ENCODE measurements at places on chromosomes 12 and 14. TPM values are rescaled to one million over a fixed set of nuclear protein-coding genes. Genes with fewer than 3 reads are reported as not detected.

ADAMTS20 gene
- not detected for total RNA-seq

HOXC12 gene
- total RNA-seq: not detected

OR5AU1 gene
- total RNA-seq: not detected

ISM2 gene
- total RNA-seq: 3.2 TPM

SIX6 gene
- not detected for total RNA-seq

IAPP gene
- total RNA-seq: 0.10 TPM

BICDL1 gene
- total RNA-seq: not detected

TPPP2 gene
- total RNA-seq: not detected

Measured in smooth muscle cell of the pulmonary artery (primary cell).